ENCODE measurements at places on chromosomes 12 and 14.

DNA sequence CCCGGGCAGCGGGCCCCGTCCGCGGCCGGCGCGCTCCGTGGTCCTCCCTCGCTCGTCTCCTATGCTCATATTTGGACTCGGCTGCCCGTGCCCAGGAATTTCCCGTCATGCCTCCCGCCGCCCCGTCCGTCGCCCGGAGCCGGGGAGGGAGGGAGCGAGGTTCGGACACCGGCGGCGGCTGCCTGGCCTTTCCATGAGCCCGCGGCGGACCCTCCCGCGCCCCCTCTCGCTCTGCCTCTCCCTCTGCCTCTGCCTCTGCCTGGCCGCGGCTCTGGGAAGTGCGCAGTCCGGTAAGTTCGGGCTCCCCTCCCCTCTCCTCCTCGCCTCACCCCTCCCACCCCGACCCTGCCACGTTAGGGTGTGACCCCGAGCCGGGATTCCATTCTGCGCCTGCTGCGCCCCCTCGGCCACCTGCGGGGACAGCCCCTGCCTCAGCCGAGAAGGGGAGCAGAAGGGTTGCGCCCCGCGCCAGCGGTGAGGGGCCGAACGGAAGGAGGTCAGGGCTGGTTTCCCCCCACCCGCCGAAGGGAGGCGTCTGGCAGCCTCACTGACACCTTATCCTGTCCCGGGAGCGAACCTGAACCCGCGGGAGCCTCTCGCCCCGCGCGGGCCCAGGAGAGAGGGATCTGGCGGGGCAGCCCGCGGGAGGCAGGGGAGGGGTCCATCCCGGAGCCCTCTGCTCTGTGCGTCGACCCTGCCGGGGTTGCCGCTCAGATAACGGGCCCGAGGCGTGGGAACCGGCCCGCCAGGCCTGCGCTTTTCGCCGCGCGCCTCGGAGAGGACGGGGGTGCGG, at the start of gene MSRB3:
Gene MSRB3 (plus strand): TSS at position 108 of the 793 bp plus-strand sequence. CDS start 29,897 bp downstream, outside the sequence.
- DNase-seq = no peak

DNA sequence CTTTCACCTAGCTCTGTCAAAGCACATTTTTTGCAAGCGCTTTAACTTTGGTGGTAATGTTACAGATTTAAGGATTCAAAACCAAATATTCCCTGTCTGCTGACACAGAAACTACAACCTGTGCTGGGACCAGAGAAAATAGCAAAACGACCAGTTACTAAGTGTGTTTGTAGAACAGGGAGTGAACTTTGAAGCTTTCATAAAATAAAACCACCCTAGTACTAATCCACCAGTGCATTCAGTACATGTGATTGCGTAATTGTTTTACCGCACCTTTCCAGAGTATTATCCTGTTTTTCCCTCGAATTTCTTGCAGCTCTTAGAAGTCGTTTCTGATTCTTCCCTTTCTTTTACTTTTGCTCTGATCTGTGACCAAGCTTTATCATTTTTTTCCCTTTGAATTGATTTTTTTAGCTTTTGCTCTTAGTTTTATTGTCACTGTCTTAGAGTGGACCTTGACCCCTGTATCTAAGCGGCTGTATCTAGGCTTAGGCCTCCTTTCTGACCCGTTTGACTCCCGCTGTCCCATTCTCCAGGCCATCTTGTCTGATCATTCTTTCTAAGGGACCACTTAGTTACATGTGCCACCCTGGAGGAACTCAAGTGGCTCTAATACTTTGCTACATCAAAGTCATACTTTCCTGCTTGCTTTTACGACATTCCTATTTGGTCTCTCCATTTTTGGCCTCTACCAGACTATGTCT, 429.4 kb downstream of the PCNX1 start:
- no peak for DNase-seq

- no peak for DNase-seq
Measured at GRCh38 chr14:98633380-98633779, 638.6 kb downstream of the BCL11B start.

- DNase-seq = peak; percentile 6
Measured at GRCh38 chr12:31797230-31797872, 68.5 kb upstream of the AMN1 start.

DNA sequence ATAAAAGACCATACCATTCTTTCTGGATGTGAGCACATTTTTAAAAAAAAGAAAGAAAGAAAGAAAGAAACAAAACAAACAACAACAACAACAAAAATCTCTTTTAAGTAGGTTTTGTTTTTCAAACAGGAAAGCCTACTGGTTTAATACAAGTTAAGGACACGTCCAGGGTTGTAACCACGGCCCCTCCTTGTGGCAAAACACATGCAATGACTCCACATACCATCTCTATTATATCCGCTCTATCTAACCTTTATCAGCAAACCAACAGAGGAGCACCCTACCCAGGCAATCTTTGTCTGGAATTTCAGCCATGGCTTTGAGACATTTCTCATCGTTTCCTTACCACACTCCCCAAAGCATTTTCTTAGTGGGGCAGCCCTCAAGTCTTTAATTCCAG, 360.5 kb upstream of the TMPO start:
- DNase-seq = no peak

DNA sequence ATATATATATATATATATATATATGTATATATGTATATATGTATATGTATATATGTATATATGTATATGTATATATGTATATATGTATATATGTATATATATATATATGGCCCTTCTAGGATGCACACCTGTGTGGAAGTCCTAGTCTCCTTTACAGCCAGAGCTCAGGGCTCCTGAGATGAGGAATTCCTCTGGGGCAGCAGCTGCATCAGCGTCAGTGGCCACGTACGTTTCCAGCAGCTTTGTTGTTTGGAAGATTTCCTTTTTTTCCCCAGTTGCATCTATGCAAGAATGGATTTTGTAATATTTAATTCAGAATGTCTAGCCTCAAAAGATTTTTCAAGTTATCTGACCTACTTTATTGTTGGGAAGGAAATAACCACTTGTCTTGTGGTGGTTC, 68.6 kb downstream of the TNFAIP2 start:
- DNase-seq = no peak
